ENCODE measurements at places on chromosomes 5 and 9.

DNA sequence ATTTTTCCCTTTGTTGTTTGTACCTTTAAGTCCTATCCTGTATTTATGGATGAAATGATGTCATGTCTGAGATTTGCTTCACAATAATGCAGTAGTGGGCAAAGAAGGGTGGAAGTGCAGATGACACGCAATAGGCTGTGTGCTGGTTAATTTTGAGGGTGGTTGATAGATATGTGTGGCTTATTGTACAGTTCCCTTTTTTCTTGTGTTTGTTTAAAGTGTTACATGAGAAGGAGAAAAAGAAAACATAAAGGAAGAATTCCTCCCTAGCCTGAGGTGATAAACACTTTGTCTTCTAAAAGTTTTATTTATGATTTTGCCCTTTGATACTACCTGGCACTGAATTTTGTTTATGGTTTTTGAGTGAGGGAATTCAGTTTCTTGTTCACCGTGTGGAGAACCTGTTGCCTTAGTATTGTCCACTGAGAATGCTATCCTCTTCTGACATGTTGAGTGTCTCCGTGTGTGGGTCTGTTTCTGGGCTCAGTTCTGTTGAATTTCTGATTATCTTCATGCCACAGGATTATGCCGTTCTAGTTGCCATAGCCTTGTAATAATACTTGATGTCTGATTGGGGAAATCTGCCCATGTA is 52.3 kb upstream of the FAM120AOS start:
- DNase-seq, result no peak

GRCh38 chr5:174626369-174626920 is 97.9 kb upstream of the MSX2 start:
- no peak for DNase-seq

- DNase-seq, result no peak
Measured at GRCh38 chr9:102911185-102911584, 83.9 kb upstream of the CYLC2 start.

GRCh38 chr5:168132241-168132641 is 159.2 kb upstream of the WWC1 start:
- DNase-seq, result no peak

GRCh38 chr9:108919517-108919916 is 14.4 kb downstream of the ELP1 start:
- no peak for DNase-seq

GRCh38 chr5:67189931-67190330 is 6.7 kb downstream of the CD180 start:
- DNase-seq, result no peak

- peak; percentile 6 for DNase-seq
Measured at GRCh38 chr9:74642376-74642775, 145.2 kb downstream of the RORB start.

- DNase-seq, result no peak
Measured at GRCh38 chr9:25302601-25303000, 375.6 kb downstream of the TUSC1 start.

GRCh38 chr5:111063709-111064322 is 7.7 kb upstream of the TSLP start:
- no peak for DNase-seq

DNA sequence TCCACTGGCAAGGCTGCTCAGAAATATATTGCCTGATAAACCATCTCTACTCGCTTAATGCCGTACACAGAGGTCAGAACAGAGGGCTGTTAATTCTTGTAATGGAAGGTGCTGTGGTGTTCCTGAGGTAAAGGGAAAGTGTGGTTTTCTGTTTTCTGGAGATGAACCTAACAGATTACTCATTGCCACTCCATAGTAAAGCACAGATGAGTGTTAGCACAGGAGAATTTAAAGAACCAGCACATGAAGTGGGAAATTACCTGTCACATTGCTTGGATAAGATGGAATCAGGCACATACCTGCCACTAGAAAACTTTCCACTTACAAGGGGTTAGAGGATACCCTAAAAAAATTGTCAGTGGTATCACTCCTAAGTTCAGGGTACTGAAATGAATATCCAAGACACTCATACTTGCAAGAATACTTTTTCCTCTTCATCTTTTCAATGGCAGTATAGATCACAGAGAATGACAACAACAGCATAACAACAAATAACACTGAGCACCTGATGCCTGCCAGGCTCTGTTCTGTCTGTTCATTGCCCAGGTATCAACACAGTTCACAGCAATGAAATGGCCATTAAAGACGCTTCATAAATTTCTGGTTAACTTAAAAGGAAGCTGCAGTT is 152.9 kb upstream of the GNA14 start:
- DNase-seq, result no peak

GRCh38 chr9:137880976-137881530 is 3.5 kb downstream of the CACNA1B start:
- no peak for DNase-seq

DNA sequence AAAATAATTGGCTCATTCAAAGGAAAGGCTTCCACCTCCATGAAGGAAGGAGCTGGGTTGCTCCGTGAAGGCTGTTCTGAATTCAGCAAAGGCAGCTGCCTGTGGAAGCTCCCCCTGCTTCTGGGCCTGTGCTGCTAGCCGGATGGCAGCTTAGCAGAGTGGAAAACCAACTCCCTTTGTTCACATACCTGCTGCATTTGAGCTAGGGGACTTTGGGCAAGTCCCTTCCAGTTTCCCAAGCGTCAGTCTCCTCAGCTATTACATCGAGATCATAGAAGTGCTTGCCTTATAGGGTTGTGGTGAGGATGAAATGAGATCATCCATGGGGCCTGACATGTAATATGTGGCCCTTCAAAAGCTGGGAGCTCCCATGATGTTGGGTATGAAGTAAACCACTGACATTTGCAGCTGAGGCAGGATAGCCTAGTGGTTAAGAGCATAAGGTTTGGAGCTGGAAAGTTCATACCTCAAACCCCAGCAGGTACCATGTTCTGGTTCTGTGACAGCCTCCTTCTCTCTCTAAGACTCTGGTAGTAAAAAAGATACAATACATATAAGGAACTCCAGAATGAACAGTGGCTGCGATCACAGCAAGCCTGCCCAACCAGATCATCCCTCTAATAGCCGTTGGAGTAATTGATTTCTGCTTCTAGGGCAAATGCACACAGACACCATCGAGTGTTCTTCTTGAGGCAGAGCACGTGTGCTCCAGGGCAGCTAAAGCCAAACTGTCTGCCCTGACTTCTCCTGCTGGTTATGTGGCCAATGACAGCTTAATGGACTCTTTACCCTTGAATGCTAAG is 11.0 kb upstream of the DENND1A start:
- no peak for DNase-seq

GRCh38 chr5:95280401-95281095 is 4.3 kb downstream of the MCTP1 start:
- peak; percentile 29 for DNase-seq

DNA sequence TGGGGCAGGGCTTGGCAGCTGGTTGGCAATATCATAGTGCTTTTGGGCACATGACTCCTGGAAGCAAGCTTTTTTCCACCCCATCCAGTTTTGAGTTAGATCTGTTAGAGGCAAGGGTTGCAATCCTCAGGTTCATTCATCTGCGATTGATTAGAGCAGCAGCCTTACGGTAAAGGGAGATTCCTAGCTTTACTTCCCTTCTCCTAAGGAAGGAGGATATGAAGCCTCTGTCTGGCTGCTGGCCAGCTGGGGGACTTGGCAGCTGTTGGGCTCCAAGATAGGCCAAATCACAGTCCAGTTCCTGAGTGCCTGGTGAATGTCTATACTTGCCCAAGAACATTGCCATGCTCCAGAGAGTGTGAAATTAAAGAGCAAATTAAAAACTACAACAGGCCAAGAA is 113.4 kb upstream of the CCNH start:
- no peak for DNase-seq

GRCh38 chr9:89635816-89636215 is 31.0 kb downstream of the GADD45G start:
- no peak for DNase-seq

GRCh38 chr9:89353989-89354388 is 35.7 kb downstream of the SECISBP2 start:
- no peak for DNase-seq

- DNase-seq, result no peak
Measured at GRCh38 chr9:15718423-15718822, 165.6 kb downstream of the CCDC171 start.

GRCh38 chr9:87245271-87245670 is 252.4 kb upstream of the DAPK1 start:
- DNase-seq, result no peak

DNA sequence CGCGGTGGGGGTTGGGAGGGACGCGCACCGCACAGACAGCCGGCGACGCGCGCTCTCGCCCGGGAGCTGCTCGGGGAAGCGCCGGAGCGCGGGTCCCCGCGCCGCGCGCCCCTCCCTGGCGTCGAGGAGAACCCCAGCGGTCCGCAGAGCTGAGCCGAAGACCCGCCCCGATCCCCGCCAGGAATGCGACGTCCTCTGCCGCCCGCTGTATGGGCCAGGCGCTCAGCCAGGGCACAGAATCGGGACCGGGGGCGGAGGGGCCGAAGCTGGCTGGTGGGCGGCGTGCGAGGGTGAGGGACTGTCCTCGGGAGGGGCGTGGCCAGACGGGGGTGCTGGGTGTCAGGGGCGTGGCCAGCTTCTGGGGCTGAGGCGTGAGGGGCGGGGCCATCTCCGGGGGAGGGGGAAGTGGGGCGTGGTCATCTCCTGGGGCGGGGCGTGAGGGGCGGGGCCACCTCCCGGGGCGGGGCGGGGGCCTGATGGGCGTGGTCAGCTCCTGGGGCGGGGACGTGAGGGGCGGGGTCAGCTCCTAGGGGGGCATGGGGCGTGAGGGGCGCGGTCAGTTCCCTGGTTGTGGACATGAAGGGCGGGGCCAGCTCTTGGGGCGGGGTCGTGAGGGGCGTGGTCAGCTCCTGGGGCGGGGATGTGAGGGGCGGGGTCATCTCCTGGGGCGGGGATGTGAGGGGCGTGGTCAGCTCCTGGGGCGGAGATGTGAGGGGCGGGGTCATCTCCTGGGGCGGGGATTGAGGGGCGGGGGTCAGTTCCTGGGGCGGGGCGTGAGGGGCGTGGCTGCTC is 965 bp downstream of the PTGDS start:
- peak; percentile 89 for DNase-seq

- DNase-seq, result no peak
Measured at GRCh38 chr5:178496642-178497041, 93.6 kb downstream of the COL23A1 start.

GRCh38 chr5:55356896-55357295 is 49.1 kb downstream of the MTREX start:
- no peak for DNase-seq

GRCh38 chr5:40134883-40135520 is 544.7 kb upstream of the PTGER4 start:
- no peak for DNase-seq

- DNase-seq, result peak; percentile 31
Measured at GRCh38 chr9:127700140-127700539, 6.6 kb upstream of the CFAP157 start.

- no peak for DNase-seq
Measured at GRCh38 chr9:6598249-6598725, 47.2 kb downstream of the GLDC start.

- no peak for DNase-seq
Measured at GRCh38 chr9:105254226-105254625, 9.8 kb downstream of the SLC44A1 start.

- no peak for DNase-seq
Measured at GRCh38 chr5:167065794-167066193, 1225.7 kb upstream of the WWC1 start.

DNA sequence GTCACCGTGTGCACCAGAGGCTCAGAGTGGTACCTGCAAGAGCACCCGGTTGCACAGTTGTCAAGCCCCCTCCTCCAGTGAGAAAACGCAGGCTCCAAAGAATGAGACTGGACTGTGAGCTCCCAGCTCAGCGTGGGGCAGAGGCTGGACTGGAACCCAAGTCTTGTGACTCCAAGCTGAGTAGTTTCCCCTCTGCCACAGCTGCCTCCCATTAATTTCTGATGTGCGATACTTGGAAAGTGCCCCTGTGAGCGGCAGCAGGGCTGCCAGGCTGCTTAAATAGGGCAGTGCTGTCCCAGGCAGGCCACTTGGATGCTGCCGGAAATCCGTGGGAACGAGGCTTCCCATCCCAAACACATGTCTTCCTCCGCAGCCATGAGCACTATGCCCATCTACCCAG is 62.2 kb upstream of the ANGPTL2 start:
- no peak for DNase-seq

GRCh38 chr5:135688385-135688784 is 109.6 kb upstream of the CXCL14 start:
- DNase-seq, result no peak

DNA sequence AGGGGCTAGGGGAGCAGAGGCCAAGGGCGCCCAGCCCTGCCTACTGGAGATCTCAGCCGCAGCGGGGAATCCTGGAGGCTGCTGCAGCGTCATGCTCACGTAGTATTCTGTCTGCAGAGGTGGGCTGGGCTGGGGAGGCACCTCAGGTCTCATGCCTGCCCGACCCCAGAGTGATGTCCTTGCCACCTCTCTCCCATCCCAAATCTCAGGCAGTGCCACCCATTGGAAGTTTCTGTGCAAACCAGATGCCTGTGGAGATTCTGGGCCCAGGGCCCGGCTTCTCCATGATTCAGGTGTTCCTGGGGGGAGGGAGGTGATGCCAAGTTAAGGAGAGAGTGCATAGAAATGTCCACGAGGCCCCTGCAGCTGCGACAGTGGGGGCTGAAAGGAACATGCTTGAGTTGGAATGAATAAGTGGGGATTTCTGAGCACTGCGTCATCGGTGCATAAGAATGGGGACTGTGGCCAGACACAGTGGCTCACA is 72.0 kb downstream of the ANKRD33B start:
- no peak for DNase-seq

GRCh38 chr5:73093943-73094342 is 26.4 kb upstream of the TMEM171 start:
- DNase-seq, result no peak

All from occipital lobe (tissue), 3 donors.